ENCODE measurements at places on chromosomes 1 and 21.

GRCh38 chr1:966135-966703 is at the start of gene PLEKHN1:
PLEKHN1 (plus strand) TSS chr1:966482; CDS start chr1:966532, 50 bp downstream.
- H3K27ac ChIP-seq: no peak within 1 kb of the TSS
- H3K4me3 ChIP-seq: peak within 1 kb of the TSS; percentile 69
- peaks cover 2% of the 10 kb centered on the region for H3K36me3 ChIP-seq
- H3K4me1 ChIP-seq: peaks cover 3% of the 10 kb centered on the region
- H3K27me3 ChIP-seq: peaks cover 17% of the 10 kb centered on the region

GRCh38 chr1:227059076-227059475 is 119.0 kb downstream of the COQ8A start:
- no peak overlapping the region for H3K27ac ChIP-seq
- H3K36me3 ChIP-seq: peaks cover 19% of the 10 kb centered on the region
- H3K4me3 ChIP-seq: no peak overlapping the region
- no peaks in the 10 kb centered on the region for H3K27me3 ChIP-seq
- no peak for DNase-seq

DNA sequence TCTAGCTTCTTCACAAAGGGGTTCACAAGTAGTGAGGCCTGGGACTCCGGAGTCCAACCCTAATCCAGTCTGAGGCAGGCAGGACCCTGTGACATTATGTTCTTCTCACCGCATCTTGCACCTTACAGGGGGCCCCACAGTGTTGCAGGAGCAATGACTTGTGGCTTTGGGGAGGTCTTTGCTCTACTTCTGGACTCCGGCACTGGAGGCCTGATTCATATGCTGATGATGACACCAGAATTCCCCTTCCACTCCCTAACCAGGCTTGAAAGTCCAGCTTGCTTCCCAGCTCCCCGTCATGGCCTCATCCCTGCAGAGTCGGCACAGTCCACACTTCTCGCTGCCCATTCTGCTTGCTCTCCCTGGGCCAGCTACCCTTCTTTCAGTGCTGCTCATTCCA is 96.3 kb upstream of the SLC44A3 start:
- H3K36me3 ChIP-seq: peaks cover under 1% of the 10 kb centered on the region
- no peak overlapping the region for H3K4me3 ChIP-seq
- no peak overlapping the region for H3K27ac ChIP-seq
- H3K4me1 ChIP-seq: peaks cover 17% of the 10 kb centered on the region

DNA sequence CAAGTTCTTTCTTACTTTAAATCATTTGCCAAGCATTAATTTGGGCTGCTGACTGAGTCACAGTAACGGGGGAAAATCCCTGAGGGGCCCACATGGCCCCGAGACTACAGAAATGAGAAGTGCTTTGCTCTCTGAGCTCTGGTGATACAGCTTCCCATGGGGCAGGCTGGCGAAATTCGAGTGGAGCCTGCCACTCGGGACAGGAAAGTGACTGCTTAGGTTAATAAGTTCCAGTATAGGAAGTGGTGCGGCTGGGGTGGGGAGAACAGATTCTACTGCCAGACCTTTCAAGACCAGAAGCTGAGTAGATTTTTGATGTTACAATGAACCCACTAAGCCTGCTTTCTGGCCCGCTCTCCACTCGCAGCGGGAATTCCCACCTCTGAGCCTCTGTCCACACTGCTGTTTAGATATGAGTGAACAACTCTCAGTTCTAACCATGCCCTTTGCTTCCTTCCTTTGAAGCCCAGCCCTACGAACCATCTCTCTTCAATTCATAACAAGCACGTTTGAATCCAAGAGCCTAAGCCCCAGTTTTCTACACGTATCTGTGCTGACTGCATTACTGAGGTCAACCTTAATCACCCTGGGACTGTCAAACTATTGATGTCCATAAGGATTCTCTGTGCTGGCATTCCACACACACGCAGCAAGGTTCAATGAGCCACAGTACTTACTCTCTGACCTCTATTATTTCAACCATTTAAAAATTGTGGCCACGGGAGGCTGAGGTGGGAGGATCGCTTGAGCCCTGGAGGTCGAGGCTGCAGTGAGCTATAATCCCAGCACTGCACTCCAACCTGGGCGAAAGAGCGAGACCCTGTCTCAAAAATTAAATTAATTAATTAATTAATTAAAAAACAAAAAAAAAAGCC is 9.6 kb downstream of the ZBTB17 start:
- no peak for DNase-seq
- peaks cover 36% of the 10 kb centered on the region for H3K36me3 ChIP-seq
- H3K4me3 ChIP-seq: no peak overlapping the region
- no peak overlapping the region for H3K27ac ChIP-seq

DNA sequence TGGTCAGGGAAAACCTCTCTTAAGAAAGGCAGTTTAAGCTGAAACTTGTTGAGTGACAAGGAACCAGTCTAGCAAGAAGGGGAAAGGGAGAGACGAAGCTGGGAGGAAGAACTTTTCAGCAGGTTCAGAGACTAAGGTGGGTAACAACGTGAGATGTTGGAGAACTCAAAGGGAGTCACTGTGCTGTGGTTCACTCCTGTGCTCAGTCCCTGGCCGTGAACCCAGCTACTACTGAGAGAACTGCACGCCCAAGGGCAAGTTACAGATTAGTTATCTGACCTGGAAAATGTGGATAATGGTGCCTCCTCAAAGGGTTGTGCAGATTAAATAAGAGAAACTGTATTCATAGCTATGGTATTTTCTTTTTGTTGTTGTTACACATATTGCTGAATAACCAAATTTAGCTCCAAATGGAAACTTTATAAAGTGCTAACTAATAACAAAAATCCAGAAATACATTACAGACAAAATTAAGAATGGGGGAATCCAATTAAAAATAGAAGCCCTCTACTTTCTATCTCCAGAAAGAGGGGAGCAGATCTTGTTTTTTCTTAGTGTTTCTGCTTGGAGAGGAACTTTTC is 2.9 kb downstream of the ZBTB40 start:
- no peak for DNase-seq
- peak overlapping the region; percentile 96 for H3K27ac ChIP-seq
- H3K27me3 ChIP-seq: no peaks in the 10 kb centered on the region
- peak overlapping the region; percentile 33 for H3K4me3 ChIP-seq
- H3K36me3 ChIP-seq: no peaks in the 10 kb centered on the region
- peaks cover 56% of the 10 kb centered on the region for H3K4me1 ChIP-seq

GRCh38 chr1:93979040-93979717 is 69.9 kb upstream of the GCLM start:
- peaks cover 27% of the 10 kb centered on the region for H3K4me1 ChIP-seq
- H3K27me3 ChIP-seq: no peaks in the 10 kb centered on the region
- DNase-seq: no peak

GRCh38 chr1:90834886-90835660 is 118.0 kb upstream of the BARHL2 start:
- DNase-seq: peak; percentile 42
- peaks cover 16% of the 10 kb centered on the region for H3K4me1 ChIP-seq
- H3K27ac ChIP-seq: no peak overlapping the region
- H3K27me3 ChIP-seq: peaks cover 97% of the 10 kb centered on the region
- H3K36me3 ChIP-seq: no peaks in the 10 kb centered on the region
